ENCODE measurements at places on chromosomes 5 and 9.

DNA sequence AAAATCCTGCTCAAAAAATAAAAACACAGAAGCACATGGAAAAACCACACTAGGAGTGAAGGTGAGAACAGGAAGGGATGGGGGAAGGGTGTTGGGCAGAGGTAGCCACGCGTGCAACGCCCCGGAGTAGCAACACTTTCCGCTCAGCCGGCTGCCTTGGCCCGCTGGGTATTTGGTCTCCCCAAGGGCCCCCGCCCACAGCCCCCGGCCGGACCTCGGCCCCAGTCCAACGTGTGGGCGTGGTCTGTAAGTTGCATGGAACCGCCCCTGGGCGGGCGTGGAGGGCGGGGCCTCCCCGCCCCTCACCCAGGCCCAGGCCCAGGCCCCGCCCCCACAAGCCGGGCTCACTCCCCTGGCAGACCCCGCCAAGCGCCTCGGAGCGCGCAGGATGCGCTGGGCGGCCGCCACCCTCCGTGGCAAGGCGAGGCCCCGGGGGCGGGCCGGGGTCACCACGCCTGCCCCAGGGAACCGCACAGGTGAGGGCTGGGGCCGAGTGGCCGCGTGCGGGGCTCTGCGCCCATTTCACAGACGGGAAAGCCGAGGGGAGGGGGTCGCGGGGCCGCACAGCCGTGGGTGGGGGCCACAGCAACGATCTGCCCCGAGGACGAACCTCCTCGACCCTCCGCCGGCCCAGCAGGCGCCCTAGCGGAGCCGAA is at the start of gene SUSD3:
TSS of gene SUSD3 (plus strand) at position 347 of the 656 bp plus-strand sequence. CDS start at position 389, 42 bp downstream.
- no peak for DNase-seq

DNA sequence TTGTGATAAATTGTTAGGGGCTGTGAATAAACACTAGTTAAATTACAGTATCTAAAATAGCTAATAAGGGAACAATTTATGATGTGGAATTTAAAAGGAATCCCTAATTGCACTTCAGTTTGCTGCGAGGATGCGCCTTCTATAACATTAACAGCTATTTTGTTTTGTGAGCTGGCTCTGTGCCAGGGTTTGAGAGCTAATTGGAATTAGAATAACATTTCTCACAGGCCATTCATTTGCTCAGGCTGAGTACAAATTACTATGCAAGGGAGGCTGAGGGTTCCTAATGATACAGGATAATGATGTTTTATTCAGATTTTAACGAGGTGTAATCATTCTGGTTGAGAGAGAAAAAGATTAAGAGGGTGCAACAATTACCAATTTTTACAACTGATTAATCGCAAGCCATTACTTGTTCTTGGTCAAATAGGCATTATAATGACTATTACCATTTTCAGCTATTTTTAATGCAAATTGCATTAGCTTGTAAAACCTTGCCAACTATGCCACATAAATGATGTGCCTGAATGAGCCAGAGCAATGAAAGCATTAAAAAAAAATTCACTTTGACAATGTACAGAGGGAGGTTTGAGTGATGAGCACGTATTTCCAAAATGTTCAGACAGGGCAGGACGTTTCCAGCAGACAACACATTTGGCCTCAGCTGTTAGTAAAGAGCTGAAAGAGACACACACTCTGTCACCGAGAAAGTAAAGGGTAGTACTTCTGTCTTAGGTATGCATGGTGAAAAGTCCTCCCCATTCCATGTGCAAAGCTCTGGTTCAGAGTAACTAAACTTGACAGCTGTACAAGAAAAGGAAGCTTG is 576.5 kb downstream of the TLE1 start:
- no peak for DNase-seq

DNA sequence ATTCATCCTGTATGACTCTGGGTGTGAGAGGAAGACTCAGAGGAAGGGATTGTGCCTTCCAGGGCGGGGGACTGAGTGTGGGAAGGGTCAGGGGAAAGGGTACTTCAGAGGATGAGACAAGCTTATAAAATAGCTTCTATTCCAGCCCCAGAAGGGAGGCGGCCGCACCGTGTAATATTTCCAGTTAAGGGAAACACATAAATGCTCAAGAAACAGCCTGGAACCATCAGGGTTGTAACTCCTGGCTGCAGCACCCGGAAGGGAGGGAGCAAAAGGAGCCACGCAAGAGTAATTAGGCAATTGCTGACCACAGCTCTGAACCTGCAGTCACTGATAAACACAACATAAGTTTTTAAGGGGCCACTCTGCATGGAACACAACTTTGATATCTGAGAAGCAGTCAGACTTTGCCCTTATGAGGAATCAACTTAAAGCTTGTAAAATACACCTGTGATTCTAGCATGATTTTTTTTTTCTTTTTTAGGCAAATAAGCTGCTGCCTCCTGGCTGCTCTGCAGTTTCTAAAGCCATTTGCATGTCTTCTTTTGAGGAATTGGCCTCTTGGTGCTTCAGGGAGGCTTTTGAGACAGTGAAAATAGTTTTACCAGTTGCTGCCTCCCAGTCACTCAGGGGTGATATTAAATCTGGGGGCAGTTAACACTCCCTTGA is 382.7 kb downstream of the ENC1 start:
- peak; percentile 55 for DNase-seq

DNA sequence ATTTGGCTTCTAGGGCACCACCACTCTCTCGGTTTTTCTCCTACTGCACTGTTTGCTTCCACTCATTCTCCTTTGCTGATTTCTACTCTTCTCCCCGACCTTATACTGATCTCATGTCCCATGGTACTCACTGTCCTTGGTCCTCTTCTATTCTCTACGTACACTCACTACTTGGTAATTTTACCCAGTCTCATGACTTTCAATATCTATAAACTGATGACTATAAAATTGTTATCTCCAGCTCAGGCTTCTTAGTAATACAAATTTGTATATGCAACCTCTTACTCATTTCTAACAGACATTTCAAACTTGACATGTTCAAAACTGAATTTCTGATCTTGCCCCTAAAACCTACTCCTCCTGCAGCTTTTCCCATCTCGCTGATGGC is 4.1 kb downstream of the RAPGEF6 start:
- no peak for DNase-seq

DNA sequence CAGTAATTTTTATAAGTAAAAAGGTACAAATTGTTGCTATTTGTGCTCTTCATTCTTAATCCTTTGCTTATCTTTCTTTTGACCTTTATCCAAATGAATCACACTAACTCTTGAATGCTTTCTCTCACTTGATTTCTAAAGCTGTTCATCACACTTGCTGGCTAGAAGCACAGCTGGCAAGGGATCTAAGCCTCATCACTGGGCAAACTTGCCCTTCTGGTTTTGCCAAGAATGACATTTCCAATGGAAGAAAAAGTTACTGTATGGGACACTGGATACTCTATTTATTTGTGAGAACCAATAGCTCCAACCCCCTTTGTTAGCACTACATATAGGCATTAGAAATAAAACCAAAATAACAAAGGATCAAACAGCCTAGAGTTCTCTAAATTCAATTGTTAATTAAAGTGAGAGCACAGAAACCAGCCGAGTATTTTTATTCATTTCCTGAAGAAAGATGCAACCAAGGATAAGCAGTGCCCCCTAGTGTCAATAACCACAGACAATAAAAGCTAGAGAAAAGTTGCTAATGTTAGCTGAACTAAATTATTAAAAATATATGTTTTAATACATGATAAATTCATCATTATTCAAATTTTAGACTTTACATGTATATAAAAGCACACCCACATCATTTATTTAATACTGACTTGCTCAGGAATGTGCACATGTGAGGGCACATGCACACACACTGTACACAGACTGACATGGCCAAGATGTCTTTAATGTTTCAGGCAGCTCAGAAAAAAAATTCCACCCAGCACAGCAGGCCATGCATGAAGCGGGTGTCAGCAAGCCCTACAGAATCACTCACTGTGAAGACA is 59.8 kb upstream of the POU5F2 start:
- DNase-seq = peak; percentile 38

DNA sequence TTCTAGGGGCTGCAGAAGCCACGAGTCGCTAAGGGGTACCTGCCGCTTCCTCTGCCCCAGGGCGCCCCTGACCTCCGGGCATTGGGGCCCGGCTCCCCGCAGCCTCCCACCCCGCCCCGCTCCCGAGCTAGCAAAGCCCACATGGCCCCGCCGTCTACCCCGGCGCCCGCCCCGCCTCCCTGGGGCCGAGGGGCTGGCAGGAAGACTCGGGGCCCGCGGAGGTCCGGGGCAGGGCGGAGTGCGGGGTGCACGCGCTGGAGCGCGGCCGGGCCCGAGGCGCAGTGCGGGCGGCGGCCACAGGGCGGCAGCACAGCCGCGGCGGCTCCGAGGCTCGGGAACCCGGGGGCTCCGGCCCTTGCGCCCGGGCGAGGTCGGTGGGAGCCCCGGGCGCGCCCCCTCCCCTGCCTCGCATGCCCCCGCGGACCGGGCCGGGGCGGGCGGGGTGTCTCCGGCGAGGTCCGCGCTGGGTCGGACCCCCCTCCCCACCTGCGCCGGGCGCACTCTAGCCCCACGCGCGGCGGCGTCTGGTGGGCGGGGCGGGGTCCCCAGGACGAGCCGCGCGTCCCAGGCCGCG is 6.7 kb downstream of the NRARP start:
- DNase-seq = no peak

DNA sequence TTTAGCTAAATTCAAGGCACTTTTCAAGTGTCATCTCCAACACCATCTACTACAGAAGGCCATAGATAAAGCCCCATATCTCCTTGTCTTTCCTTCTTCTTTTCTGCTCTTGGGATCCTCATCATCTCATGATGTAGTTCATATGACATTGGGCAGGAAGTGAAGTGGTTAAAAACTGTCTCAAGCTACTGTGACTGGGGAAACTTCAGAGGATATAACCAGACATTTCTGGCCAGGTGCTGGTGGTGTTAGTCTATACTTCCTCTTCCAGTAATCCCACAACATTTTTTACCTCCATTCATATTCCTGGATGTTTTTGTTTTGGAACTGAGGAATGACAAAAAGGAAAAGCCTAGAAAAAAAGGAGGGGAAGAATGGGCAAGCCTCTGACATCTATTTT is 188.7 kb downstream of the LURAP1L start:
- no peak for DNase-seq

DNA sequence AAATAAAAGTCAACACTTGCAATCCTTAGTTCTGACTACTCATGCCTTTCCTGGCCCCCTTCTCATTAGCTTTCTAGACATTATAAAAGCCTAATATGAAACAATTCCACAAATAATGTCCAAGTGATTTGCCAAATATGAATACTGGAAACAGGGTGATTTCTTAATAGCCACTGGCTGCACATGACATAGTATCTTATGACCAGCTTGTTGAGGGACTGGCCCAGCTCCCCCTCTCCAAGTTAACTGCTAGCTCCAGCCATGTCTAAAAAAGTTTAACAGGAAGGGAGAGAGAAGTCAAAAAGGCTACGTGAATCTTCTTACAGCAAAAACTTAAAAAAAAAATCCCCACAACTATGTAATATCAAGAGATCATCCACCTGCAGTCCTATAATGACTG is 1.5 kb downstream of the CERT1 start:
- peak; percentile 14 for DNase-seq

DNA sequence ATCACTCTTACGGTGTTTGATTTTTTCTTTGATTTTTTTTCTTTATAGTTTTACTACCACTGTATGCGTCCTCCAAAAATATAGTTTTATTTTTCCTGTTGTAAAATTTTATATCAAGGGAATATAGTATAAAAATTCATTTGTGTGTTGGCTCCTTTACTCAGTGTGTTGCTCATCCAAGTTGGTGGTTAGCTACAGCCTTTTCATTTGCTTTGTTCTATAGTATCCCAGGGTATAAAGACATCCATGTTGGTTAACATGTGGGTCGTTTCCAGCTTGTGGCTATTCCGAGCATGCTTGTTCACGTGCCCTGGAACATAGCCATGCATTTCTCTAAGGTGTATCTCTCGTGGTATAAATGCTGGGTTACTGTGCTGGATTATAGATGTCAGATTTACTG is 54.8 kb upstream of the DAB2 start:
- no peak for DNase-seq

DNA sequence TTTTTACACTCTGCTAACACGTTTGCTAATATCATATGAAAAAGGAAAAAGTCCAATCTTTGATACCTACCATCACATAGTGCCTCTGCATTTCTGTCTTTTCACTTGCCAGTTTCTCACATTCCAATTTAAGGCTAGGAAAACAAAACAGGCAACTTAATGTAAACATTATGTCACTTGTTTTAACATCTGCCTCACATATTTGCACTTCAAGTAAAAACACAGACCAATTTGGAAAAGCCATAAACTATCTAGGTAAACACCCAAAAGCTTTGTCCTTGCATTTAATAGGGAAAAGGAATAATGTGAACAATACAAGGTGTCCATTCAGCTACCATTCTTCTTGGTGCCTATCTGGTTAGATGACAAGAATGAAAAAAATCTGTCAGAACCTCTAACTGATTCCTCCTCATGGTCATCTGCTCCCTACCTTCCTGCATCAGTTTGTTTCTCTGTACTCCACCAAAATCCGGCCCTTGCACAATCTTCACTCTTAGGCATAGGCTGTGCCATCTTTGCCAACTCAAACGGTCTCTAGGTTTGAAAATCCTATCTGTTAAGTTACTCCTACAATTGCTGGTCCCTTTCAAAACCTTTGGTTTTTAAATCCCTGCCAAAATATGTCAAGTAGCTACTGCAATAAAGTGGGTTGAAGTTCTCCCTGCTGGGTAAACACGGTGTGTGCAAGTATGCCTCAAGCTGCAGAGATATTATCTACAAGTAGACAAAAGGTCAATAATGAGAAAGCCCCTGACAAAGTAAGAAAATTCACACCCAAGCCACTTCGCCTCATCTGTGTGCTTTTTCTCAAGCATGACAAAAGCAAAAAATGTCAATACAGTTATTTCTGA is 3.4 kb downstream of the TLE1 start:
- DNase-seq = peak; percentile 39

DNA sequence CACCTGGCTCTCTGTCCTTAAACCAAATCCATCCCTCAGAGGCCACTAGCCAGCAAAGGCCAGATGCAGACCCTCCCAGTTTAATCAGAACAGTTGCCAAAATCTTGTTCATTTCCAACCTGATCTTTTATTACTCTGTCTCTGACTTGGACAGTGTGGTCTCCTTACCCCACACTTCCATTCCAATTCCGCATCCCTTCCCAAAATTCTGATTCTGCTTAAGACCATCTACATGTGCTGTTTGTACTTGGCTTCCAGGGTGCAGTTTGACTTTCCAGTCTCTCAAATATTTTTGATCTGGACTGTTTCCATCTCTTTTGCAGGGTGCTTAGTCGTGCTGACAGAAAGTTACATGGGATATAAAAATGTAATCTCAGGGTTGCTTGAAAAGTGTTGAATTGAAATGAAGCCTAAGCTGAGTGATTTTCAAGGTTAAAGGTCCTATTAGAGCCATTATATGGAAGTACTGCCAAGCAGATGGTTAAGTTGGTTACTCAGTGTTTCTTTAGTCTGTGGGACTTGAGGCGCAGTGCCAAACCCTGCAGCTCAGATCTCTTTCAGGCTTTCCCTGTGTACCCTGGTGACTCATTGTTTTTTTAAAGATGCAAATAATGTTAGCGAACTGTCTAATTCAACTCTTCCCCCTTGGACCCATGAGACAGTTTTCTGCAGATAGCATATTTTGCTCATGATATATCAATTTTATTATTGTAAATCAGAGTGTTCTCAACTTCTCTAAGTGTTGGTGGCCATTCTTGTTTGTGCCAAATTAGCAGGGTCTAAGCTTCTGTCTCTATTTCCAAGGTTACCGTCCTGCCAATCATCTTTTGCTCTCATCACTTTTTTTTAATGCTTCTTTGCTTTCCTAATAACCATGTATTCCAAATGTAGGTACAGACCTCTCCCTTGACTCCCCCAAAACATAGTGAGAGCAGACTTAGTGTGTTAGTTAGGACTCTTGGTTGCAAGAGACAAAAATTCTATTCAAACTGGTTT is 18.2 kb upstream of the DCP2 start:
- peak; percentile 95 for DNase-seq

GRCh38 chr5:107466233-107466769 is 204.4 kb downstream of the EFNA5 start:
- peak; percentile 84 for DNase-seq

- no peak for DNase-seq
Measured at GRCh38 chr5:131262953-131263541, 806 bp upstream of the CDC42SE2 start.

All from H4 (cell line).